ENCODE measurements at places on chromosomes 11 and 22. TPM values are rescaled to one million over a fixed set of nuclear protein-coding genes. Genes with fewer than 3 reads are reported as not detected.

Gene ADAMTS15
- total RNA-seq: 5.1 TPM

Gene OR10A2
- total RNA-seq: not detected

Gene TAF10
- total RNA-seq: 235 TPM

Gene MYO7A
- total RNA-seq: 1.2 TPM

Gene MED15
- total RNA-seq: 58.9 TPM

Gene PIH1D2
- 1.5 TPM for total RNA-seq

Gene UCP3
- 1.2 TPM for total RNA-seq

Data from A549 treated with GW870086 at 1 μM for 4 hours (cell line).